ENCODE measurements at places on chromosomes 6 and 20.

GRCh38 chr6:153725456-153725855 is 313.6 kb upstream of the OPRM1 start:
- DNase-seq, result no peak
- H3K4me3 ChIP-seq, result no peak overlapping the region
- H3K36me3 ChIP-seq, result no peaks in the 10 kb centered on the region
- H3K4me1 ChIP-seq, result no peaks in the 10 kb centered on the region
- no peaks in the 10 kb centered on the region for H3K27me3 ChIP-seq
- no peak overlapping the region for H3K27ac ChIP-seq

- H3K27ac ChIP-seq, result peak overlapping the region; percentile 32
- no peaks in the 10 kb centered on the region for H3K27me3 ChIP-seq
- no peak overlapping the region for H3K4me3 ChIP-seq
- H3K36me3 ChIP-seq, result no peaks in the 10 kb centered on the region
Observed at GRCh38 chr6:167093922-167094432, 28.9 kb upstream of the CCR6 start.

DNA sequence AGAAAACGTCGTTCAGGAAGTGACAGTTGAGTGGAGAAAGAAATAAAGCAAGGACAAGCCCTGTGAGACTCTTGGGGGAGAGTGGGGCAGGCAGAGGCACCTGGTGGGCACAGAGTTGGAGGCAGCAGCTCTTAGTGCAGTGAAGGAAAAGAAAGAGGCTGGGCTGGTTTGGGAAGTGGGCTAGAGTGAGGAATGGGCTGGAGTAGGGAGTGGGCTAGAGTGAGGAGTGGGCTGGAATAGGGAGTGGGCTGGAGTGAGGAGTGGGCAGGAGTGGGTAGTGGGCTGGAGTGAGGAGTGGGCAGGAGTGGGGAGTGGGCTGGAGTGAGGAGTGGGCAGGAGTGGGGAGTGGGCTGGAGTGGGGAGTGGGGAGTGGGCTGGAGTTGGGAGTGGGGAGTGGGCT is 43.7 kb upstream of the BCAS1 start:
- H3K4me3 ChIP-seq, result no peak overlapping the region
- H3K4me1 ChIP-seq, result no peaks in the 10 kb centered on the region
- no peaks in the 10 kb centered on the region for H3K27me3 ChIP-seq
- no peak for DNase-seq
- no peak overlapping the region for H3K27ac ChIP-seq

GRCh38 chr20:51500936-51501335 is 41.6 kb downstream of the NFATC2 start:
- no peak overlapping the region for H3K27ac ChIP-seq
- peaks cover 25% of the 10 kb centered on the region for H3K4me1 ChIP-seq
- no peak overlapping the region for H3K4me3 ChIP-seq
- H3K36me3 ChIP-seq, result no peaks in the 10 kb centered on the region
- no peak for DNase-seq

DNA sequence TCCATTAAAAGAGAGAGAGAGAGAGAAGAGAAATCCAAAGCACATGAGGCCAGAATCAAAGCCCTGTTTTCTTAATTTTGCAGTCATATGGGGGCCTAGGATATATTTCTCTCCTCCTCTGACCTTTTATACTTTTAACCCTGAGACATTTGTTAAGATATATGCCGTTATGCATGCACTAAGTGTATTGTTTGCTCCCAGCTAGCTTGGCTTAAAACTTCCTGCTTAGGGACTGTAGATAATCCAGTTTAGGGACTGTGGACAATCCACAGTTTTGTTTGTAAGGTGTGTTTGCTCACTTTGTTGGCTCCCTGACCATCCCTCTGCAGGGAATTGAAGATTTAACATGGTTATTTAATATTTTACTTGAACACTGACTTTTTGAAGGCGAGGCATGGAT is 166.3 kb upstream of the TSHZ2 start:
- H3K4me1 ChIP-seq, result no peaks in the 10 kb centered on the region
- H3K27ac ChIP-seq, result no peak overlapping the region
- H3K4me3 ChIP-seq, result no peak overlapping the region
- no peaks in the 10 kb centered on the region for H3K27me3 ChIP-seq
- no peaks in the 10 kb centered on the region for H3K36me3 ChIP-seq

- peak; percentile 68 for DNase-seq
- no peaks in the 10 kb centered on the region for H3K27me3 ChIP-seq
- no peak overlapping the region for H3K27ac ChIP-seq
- H3K36me3 ChIP-seq, result no peaks in the 10 kb centered on the region
- H3K4me3 ChIP-seq, result no peak overlapping the region
- peaks cover 17% of the 10 kb centered on the region for H3K4me1 ChIP-seq
Observed at GRCh38 chr20:44736170-44737021, 9.3 kb upstream of the KCNK15 start.

DNA sequence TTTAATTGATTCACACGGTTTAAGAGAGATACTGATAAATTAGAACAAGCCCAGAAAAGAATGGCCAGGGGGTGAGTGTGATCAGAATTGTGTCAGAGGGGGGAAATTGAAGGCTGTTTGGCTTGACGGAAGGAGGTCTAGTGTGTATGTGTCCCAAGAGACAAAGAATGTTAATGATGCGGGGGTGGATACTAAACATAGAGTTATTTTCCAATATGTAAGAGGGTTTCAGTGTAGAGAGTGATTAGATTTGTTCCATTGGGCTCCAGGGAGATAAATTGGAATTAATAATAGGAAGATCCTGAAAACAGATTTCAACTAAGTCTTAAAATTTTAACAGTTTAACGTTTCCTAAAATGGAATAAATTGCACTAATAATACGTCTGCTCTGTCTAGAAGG is 38.1 kb upstream of the UTRN start:
- H3K4me1 ChIP-seq, result peaks cover 7% of the 10 kb centered on the region
- H3K27me3 ChIP-seq, result no peaks in the 10 kb centered on the region
- H3K27ac ChIP-seq, result no peak overlapping the region

GRCh38 chr6:167952512-167952859 is 45.0 kb upstream of the KIF25 start:
- no peak overlapping the region for H3K27ac ChIP-seq
- no peaks in the 10 kb centered on the region for H3K36me3 ChIP-seq
- no peak overlapping the region for H3K4me3 ChIP-seq
- no peaks in the 10 kb centered on the region for H3K4me1 ChIP-seq
- no peak for DNase-seq

DNA sequence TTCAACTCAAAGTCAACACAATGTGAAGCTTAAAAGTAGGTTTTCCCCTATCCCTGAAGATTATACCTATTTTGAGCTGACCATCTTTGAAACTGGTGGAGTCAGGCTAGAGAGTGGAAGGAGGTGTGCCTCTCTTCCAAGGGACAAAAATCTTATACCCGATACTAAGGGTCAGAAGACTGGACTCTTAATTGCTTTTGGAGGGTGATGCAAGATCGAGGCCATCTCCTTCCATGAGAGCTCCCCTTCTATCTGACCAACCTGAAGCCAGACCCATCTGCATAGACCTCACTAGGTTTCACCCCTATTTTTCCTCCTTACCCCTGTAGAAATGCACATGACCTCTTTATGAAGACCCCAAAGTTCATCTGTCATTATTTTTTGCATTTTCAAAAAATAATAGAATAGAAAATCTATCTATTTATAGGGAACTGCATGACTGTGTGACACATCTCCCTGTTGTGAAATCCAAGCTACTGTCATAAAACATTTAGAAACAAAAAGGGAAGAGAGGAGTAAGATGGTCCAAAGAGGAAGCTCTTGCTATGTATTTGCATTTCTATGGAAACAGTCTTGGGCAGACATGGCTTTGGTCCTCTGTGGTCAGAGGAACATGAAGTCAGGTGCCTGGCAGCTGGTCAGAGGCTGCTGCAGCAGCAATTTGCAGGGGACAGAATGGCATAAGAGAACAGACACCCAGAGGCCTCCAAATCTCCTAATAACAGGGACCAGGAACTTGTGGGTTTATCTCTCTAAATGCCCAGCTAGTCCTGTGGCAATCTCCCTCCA is 349.2 kb downstream of the MAFB start:
- no peaks in the 10 kb centered on the region for H3K4me1 ChIP-seq
- DNase-seq, result peak; percentile 54
- peak overlapping the region; percentile 39 for H3K27ac ChIP-seq
- H3K36me3 ChIP-seq, result no peaks in the 10 kb centered on the region
- no peaks in the 10 kb centered on the region for H3K27me3 ChIP-seq

- H3K4me1 ChIP-seq, result no peaks in the 10 kb centered on the region
- H3K36me3 ChIP-seq, result no peaks in the 10 kb centered on the region
- peak; percentile 56 for DNase-seq
Observed at GRCh38 chr20:23246717-23247664, 103.6 kb upstream of the NXT1 start.

- H3K27ac ChIP-seq, result no peak overlapping the region
- H3K36me3 ChIP-seq, result no peaks in the 10 kb centered on the region
- peaks cover 14% of the 10 kb centered on the region for H3K4me1 ChIP-seq
- no peak overlapping the region for H3K4me3 ChIP-seq
Observed at GRCh38 chr6:113594726-113595125, 262.4 kb upstream of the MARCKS start.

GRCh38 chr6:17179530-17180073 is 77.8 kb downstream of the STMND1 start:
- no peak for DNase-seq
- H3K27me3 ChIP-seq, result no peaks in the 10 kb centered on the region
- H3K4me3 ChIP-seq, result no peak overlapping the region
- H3K36me3 ChIP-seq, result no peaks in the 10 kb centered on the region

DNA sequence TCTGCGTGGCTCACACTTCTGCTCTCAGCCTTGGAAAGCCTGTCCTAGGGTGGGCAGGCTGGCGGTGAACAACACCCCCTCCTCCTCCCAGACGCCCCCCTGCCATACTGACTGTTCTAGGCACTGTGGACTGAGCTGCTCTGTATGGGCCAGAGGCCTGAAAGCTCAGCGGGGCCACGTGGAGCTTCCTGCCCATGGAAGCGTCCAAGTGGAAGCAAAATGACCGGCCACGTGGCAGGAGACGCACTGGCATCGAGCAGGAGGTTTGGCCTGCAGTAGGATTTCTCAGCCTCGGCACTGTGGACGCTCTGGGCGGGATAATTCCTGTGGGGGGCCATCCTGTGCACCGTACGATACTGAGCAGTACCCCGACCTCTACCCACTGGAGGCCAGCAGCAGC is 88.7 kb downstream of the GRM4 start:
- no peak for DNase-seq
- no peak overlapping the region for H3K27ac ChIP-seq
- peaks cover 9% of the 10 kb centered on the region for H3K27me3 ChIP-seq
- H3K4me3 ChIP-seq, result no peak overlapping the region
- no peaks in the 10 kb centered on the region for H3K4me1 ChIP-seq
- H3K36me3 ChIP-seq, result no peaks in the 10 kb centered on the region

DNA sequence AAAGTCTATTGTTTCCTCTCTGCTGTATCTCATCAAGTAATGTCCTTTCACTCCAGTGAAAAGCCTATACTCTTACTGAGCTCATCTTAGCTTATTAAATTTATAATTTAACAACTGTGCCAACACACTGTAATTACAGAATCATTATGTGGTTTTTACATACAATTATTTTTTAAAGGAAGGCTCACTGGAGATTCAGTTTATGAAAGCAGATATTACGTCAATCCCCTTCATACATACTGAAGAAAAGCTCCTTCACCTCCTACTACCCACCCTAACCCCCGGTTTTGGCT is 28.1 kb downstream of the ARHGAP18 start:
- H3K27ac ChIP-seq, result no peak overlapping the region
- no peak overlapping the region for H3K4me3 ChIP-seq
- DNase-seq, result no peak
- H3K36me3 ChIP-seq, result no peaks in the 10 kb centered on the region

DNA sequence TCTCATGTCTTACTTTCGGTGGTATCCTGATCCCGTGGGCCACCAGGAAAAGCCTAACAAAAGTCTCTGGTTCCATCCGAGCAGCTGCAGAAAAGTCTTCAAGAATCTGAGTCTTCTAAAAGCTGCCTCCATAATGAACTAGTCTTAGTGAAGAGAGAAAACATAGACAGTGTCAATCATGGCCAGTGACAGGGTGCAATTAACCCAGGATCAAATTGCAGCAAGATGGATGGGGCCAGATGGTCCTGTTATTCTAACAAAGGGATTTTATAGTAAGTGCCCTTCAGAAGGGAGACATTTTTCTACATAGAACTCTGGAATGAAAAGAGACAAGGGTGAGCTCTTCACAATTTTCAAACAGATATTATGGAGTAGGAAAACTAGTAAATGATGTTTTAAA is 281.6 kb upstream of the ZFP64 start:
- H3K36me3 ChIP-seq, result no peaks in the 10 kb centered on the region
- H3K27ac ChIP-seq, result no peak overlapping the region
- no peak overlapping the region for H3K4me3 ChIP-seq
- no peaks in the 10 kb centered on the region for H3K27me3 ChIP-seq

DNA sequence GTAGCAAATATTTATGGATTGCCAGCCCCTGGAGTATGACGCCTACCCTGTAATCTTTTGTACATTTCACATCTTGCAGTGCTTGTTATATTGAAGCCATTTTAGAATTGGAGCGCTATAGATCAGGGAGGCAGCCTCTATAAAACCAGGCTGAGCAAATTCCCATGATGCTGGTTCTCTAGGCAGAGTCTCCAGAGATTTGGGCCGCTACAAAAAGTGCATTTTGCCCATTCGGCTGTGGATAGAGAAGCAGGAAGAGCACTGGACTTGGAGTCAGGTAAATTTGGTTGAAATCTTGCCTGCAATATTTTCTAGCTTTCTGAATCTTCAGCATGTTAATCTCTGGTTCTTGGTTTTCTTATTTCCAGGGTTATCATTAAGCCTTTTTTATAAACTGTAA is 2.0 kb downstream of the YWHAB start:
- peaks cover 31% of the 10 kb centered on the region for H3K4me1 ChIP-seq
- H3K4me3 ChIP-seq, result no peak overlapping the region
- H3K27me3 ChIP-seq, result no peaks in the 10 kb centered on the region

GRCh38 chr6:68427630-68428029 is 207.5 kb upstream of the ADGRB3 start:
- H3K27ac ChIP-seq, result no peak overlapping the region
- H3K4me1 ChIP-seq, result no peaks in the 10 kb centered on the region
- H3K4me3 ChIP-seq, result no peak overlapping the region
- no peaks in the 10 kb centered on the region for H3K36me3 ChIP-seq

- no peak overlapping the region for H3K27ac ChIP-seq
- no peaks in the 10 kb centered on the region for H3K4me1 ChIP-seq
- H3K27me3 ChIP-seq, result no peaks in the 10 kb centered on the region
- no peak for DNase-seq
Observed at GRCh38 chr6:90559931-90560330, 26.9 kb downstream of the MAP3K7 start.

DNA sequence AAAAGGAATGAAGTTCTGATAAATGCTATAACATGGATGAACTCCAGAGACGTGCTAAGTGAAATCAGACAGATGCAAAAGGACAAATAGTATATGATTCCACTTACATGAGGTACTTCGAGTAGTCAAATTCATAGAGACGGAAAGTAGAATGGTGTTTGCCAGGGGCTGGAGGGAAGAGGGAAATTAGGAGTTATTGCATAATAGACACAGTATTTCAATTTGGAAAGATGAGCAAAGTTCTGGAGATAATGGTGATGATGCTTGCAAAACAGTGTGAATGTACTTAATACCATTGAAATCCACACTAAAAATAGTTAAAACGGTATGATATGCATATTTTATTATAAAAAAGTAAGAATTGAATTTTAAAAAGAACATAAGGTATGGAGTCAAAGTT is 84.9 kb upstream of the STXBP5 start:
- no peaks in the 10 kb centered on the region for H3K4me1 ChIP-seq
- no peaks in the 10 kb centered on the region for H3K36me3 ChIP-seq
- no peak overlapping the region for H3K4me3 ChIP-seq
- DNase-seq, result no peak

Data from tibial nerve (tissue), 4 donors.